ENCODE measurements at places on chromosomes 12 and 14. TPM values are rescaled to one million over a fixed set of nuclear protein-coding genes. Genes with fewer than 3 reads are reported as not detected.

The CEBPE gene
- total RNA-seq: not detected

The GLI1 gene
- total RNA-seq: 1.7 TPM

The LRP6 gene
- 34.7 TPM for total RNA-seq

The KERA gene
- total RNA-seq: not detected

The TMPRSS12 gene
- 1.2 TPM for total RNA-seq

The PLCZ1 gene
- not detected for total RNA-seq

The TAS2R30 gene
- 1.5 TPM for total RNA-seq

The TBC1D30 gene
- total RNA-seq: 19.2 TPM
